ENCODE measurements at places on chromosomes 2 and 18.

DNA sequence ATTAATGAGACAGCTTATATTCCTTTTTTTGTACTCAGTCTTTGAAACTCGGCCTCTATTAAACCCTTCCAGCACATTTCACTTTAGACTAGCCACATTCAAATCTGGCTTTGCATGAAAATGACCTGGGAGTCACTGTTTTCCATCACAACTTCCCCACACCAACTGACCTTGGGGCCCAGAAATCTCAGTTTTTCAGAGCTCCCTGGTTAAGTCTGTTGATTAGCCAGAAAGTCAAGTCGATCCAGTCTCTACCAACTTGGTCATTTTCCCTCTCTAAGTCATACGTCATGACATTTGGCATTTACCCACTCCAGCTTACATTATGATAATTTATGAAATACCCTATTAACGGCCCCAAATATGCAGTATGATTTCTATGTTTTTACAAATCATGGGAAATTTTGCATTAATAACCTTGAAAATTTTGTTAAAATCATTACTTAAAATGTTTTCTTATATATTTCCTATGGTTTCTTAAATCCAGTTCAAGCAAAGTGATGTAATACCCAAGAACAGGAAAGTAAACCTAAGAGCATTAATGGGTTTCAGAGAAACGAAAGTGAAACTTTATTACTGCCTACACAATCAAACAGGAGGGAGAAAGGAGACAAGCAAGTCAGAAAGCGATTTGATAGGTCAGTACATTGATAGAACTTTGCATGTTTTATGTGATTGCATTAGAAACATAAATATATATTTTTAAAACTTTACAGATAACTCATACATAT lies 77.1 kb downstream of the SPATS2L start:
- DNase-seq = peak; percentile 69

- no peak for DNase-seq
Measured at GRCh38 chr18:10405014-10405493, 49.4 kb upstream of the APCDD1 start.

GRCh38 chr18:70195852-70196434 lies 9.5 kb downstream of the RTTN start:
- DNase-seq = peak; percentile 56

- no peak for DNase-seq
Measured at GRCh38 chr2:182316950-182317349, 109.9 kb downstream of the PDE1A start.

- DNase-seq = no peak
Measured at GRCh38 chr2:172986040-172986439, 89.6 kb upstream of the MAP3K20 start.

- peak; percentile 51 for DNase-seq
Measured at GRCh38 chr2:85468704-85469349, 50.3 kb downstream of the SH2D6 start.

DNA sequence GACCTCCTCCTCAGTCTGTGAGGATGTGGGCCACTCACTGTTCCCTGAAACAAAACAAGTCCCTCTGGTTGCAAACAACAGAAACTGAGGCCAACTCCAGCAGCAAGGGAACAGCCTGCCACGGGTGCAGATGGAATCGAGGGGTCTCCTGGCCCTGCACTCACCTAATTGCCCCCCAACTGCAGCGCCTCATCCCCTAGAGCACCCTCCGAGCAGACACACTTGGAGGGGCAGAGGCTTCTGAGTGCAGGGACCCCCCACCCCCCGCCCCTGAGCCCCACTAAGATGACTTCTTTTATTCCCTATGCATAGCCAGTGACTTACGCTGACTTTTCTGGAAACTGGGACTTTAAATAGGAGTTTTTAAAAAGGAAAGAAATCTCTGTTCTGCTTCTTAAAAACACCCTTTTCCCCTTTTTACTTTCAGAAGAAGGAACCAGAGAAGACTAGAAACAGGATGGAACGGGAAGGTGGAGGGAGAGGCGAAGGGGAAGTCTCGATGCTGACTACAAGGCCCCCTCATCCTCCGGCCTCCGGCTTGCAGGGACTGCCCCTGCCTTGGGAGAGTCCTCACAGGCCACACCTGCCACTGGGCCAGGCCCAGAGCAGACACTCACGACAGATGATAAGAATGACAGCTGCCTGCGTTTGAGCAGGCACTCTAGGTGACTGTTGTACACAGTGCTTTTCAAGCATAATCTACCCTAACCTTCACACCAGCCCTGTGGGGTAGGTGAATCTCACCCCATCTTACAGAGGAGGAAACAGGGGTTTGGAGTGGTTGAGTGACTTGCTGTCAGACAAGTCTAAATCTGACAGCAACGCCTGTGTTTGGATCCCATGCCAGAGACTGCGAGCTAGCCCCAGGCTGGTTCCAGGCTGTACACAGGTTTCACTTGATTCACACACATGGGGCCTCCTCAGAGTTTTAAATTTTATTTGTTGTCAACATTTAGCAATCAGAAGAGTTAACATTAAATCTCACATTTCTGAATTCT lies 28.2 kb upstream of the BIN1 start:
- no peak for DNase-seq

GRCh38 chr18:60413944-60414547 lies 41.5 kb upstream of the MC4R start:
- peak; percentile 31 for DNase-seq

- no peak for DNase-seq
Measured at GRCh38 chr2:120880381-120880780, 144.7 kb downstream of the GLI2 start.

DNA sequence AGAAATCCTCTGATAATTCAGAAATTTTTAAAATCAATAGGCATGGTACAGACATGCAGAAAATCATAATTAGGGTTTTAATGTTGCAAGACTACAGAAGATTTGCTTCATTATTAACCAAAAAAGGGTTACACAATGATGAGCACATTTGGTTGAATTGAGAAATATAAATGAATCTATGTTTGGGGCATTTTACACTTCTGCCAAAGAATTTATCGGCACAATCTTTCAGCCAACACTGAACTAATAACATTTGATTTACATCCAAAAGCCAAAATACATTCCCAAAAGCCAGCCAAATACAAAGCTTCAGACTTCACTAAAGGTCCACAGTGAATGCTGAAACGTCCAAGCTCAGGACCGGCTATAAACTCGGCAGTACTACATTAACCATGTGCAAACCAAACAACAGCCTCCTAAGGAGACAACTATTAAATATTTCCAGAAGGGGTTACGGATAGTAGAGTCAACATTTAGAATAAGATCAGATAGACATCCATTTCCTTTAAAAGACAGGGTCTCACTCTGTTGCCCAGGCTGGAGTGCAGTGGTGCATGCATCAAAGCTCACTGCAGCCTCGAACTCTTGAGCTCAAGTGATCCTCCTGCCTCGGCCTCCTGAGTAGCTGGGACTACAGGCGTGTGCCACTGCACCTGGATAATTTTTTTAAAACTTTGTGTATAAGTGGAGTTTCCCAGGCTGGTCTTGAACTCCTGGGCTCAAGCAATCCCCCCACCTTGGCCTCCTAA lies 29.4 kb downstream of the SPRED2 start:
- DNase-seq = peak; percentile 66

GRCh38 chr2:40367652-40368051 lies 84.2 kb downstream of the SLC8A1 start:
- peak; percentile 89 for DNase-seq

DNA sequence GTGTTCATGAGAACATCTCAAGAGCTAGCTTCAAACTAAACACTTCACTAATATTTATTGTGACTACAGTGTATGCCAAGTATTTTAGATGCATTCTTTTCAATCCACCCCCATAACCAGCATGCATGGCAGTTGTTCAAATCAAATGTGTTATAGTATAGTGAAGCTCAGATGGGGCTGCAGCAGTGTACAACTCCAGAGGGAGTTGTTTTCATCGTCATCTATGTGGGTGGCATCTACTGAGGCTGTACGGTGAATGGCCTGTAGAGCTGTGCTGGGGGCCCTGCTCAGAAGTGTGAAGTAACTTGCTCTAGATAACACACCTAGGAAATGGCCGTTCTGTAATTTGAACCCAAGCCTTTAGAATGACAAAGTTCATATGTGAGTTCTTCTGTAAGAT lies 71.8 kb upstream of the LRATD1 start:
- DNase-seq = peak; percentile 14

DNA sequence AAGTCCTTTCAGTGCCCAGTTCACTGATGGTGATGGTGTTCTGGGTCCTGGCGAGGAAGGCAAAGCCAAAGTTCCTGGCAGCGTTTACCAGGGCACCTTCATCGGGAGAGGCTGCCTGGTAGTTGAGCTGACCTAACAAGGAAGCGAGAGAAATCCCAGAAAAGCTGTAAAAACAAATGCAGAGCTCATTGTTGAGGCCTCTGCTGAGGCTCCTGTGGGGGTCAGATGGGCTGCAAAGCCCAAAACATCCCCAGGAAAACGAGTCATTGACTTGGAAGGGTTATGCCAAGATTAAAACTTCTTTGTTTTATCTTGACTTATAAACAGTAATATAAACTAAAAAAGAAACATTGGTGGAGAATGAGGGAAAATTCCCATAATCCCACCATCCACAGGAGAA lies 53.3 kb upstream of the NARS1 start:
- DNase-seq = no peak

Data from fibroblast of upper back skin (primary cell).